ENCODE measurements at places on chromosomes 13 and 19.

DNA sequence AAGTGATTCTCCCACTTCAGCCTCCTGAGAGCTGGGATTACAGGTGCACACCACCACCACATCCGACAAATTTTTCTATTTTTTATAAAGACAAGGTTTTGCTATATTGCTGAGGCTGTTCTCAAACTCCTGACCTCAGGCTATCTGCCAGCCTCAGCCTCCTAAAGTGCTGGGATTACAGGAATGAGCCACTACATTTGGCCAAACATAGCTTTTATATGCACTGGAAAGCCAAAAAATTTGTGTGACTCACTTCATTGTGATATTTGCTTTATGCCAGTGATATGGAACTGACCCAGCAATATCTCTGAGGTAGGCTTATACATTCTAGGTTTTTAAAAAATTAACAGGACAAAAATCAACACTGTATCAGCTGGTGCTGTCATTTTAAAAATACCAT is 26.8 kb upstream of the ACOD1 start:
- no peak for DNase-seq

DNA sequence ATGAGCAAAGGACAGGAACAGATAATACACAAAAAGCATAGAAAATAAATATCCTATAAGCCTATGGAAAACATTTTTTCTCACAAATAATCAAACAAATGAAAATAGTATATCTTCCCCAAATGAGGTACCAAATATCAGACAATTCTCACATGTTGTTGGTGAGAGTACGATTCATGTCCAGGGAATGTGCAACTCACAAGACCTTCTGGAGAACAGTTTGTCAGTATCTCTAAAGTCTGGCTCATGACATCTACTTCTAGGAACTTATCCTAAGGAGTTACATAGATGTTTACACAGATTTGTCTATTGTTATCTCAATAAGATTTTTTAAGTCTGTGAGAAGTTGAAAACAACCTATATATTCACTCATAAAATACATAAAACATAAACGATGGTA is 80.3 kb upstream of the ARHGEF7 start:
- no peak for DNase-seq

DNA sequence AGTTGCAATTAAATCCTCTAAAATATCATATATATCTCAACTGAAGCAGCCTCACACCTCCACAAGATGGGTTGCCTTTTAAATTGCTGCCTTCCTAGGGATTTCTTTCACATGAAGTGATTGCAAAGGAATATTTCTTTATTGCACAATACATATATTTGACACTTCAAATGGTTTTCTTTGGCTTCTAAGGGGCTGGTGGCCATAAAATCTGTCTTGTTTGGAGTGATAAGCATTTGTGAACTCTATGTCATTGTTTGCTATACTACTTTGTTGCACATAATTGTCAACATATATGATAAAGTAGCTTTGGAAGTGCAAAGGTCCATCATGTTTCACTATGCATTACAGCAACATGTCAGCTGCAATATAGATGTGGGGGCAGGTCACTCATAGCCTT is 2380.9 kb downstream of the PCDH9 start:
- DNase-seq = no peak

GRCh38 chr13:24744247-24744646 is 19.7 kb upstream of the RNF17 start:
- no peak for DNase-seq

DNA sequence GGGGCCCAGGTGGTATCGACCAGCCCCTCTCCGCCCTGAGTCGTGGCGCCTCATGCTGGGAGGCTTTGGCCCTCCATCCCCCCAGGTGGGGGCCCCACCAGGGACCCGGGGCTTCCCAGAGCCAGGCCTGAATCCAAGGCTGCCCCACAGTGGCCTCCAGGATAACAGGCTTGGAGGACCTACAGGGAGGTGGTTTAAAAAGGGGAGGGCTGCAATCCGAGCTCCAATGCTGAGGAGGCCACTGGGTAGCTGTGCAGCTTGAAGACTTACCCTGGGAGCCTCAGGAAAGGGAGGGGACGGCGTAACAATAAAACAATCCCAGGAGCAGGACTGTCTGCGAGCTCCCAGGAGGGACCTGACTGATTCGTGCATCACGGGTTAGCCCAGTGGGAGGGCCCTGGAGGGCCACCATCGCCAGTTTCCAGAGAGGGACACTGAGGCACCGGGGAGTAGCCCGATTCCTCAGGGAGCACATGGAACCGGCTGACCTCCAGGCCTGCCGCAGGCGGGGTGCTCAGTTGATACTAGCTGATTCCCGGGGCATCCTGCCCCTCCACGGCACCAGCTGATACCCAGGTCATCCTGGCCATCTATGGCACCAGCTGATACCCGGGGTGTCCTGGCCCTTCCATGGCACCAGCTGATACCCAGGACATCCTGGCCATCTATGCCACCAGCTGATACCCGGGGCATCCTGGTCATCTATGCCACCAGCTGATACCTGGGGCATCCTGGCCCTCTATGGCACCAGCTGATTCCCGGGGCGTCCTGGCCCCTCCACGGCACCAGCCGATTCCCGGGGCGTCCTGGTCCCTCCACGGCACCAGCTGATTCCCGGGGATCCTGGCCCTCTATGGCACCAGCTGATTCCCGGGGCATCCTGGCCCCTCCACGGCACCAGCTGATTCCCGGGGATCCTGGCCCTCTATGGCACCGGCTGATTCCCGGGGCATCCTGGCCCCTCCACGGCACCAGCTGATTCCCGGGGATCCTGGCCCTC is 3.7 kb upstream of the C2CD4C start:
- DNase-seq = peak; percentile 44

DNA sequence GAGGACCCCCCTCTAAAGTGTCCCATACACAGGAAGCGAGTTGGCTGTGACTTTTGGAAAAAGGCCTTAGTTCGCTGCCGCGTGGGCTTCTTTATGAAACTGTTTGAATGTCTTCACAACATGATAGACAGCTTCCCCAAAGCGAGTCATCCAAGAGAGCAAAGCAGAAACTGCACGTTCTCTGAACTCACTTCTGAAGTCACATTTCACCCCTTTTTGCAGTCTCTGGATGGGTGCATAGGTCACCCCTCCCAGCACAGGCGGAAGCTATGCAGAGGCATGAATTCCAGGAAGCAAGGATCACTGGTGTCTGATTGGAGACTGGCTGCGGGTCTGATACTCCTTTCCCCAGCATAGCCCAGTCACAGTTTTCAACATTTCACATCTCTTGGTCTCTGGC is 10.6 kb downstream of the GPI start:
- no peak for DNase-seq

DNA sequence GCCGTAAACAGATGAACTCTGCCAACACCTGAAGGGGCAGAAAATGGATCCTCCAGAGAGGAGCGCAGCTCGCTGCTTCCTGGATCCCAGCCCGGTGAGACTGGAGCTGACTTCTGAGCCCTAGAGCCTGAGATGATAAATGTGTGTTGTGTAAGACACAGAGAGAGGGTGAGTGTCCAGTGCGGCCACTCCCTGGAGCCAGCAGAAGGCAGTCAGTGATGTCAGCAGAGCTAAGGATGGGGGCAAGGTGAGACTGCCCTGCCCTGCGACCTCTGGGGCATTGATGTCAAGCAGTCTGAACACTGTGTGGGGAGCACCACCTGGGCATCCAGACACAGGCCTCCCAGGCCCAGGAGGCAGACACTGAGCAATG is 9.7 kb upstream of the SLC35E1 start:
- DNase-seq = no peak

DNA sequence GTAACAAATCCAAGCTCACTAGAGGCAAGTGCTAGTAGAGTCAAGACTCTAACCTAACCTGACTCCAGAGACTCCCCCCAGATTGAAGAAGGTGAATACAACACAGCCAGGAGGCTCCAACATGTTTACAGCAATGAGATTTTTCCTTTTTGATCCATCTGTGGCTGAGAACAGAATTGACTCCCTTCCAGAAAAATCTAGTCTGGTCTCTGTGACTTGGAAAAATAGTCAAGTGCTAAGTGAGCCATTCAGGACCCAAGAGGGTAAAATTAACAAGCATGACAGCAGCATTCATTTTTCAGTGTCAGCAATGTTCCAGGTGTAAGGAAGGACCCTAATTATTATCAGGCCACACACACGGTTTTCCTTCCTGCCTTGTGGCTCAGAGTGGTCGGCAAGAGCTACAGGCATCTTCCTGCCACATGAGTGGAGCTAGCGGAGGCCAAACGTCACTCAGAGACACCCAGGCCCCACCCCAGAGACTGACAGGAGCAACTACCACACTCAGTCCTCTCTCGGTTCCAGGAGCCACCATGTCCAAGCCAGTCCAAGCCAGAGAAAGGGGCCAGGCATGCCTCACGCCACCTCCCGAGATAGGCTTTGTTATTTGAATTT is 395.1 kb downstream of the FOXO1 start:
- DNase-seq = no peak

- no peak for DNase-seq
Measured at GRCh38 chr13:43054803-43055802, 31.7 kb downstream of the DNAJC15 start.

- DNase-seq = peak; percentile 2
Measured at GRCh38 chr13:53513226-53513625, 484.6 kb downstream of the OLFM4 start.

GRCh38 chr13:51645154-51645650 is 60.9 kb downstream of the WDFY2 start:
- DNase-seq = no peak

GRCh38 chr13:112428704-112429103 is 52.5 kb downstream of the SPACA7 start:
- DNase-seq = no peak

- no peak for DNase-seq
Measured at GRCh38 chr19:47186446-47187334, 44.3 kb downstream of the BBC3 start.

DNA sequence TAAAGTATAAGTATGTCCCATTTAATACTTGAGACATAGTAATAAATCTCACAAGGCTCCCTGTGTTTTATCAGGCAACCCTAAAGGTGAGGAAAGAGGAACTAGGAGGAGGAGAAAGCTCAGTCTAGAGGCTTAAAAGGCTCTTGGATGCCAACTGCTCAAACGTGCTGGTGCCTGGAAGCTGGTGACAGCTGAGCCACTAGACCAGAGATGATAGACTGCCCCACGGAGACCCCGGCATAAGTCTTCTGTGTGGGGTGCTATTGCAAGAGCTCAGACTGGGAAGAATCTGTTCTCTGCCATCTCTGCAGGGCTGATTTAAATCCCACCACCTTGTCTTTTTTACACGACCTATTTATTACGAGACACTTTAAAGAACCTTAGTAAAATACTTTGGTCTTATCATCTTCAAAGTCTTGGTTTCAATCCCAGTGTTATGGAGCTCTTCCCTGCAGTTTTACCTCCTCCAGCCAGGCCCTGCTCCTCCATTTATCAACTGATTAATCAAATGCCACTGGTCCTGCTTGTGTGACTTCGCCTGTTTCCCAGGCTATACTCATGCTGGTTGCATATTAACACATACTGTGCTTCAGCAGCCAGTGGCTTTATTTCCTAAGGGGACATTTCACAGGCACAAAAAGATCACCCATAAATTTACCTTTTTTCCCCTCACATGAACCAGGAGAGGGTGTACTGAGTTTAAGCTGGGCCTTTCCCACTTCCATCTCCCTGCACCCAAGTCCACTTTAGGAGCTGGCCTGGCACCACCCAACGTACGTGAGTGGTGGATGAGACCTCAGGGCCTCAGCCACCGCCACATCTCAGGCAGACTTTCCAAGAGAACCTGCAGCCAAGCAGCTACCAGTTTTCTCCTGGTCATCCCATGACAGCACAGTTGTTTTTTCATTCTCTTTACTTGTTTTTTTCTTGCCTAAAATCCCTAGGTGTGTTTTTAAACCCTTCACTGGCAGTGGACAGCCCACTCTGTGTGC is 7.8 kb upstream of the ATP12A start:
- DNase-seq = no peak

DNA sequence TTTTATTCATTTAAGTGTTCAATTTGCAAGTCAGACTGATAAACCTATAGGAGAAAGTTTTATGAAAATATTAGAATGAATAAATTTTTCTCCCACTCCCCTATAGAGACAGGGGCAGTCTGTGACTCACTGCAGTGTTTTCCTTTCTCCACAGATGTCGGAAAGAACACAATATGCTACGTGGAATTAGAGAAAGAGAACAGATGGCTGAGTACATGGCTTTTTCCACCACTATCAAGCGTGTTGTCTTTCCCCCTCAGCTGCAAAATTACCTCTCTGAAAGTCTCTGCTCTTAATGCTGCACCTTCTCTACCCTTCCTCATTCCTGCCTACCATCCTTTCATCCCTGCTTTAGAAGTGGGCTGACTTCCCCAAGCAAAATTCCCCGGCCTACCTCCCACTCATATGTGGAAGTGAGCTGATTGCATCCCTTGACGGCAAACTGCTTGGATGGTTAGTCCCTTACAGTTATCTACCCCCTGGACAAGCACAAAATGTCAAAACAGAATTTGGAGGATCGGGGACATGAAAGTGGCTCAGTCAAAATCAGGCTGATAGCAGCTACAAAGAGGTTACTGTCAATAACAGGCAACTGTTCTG is 30.0 kb downstream of the FLT1 start:
- no peak for DNase-seq

GRCh38 chr13:26502826-26503225 is 54.7 kb upstream of the WASF3 start:
- no peak for DNase-seq

DNA sequence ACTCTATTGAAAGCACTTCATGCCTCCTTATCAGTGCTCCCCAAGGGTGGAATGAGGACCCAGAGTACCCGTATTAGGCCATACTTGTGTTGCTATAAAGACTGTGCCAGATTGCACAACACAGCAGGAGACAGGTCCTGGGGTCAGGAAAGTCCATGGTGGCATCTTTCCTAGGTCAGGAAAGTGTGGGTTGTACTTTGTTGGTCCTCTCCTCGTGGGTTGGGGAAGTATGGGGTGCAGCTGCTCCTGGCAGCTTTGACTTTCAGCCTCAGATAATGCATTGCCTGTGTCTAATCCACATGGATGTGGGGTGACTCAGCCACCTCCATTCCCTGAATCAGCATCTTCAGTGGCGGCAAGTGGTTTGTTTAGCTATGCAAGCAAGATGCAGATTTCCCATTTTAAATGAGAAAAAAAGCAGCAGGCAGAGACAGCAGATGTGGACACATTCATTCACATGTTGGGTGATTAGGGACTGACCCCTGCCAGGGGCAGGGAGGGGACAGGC is 8.4 kb upstream of the CYP2B6 start:
- DNase-seq = no peak

GRCh38 chr19:14019100-14019499 is 8.8 kb upstream of the RLN3 start:
- DNase-seq = no peak

GRCh38 chr19:46863818-46864629 is 3.2 kb downstream of the ARHGAP35 start:
- DNase-seq = no peak

- DNase-seq = no peak
Measured at GRCh38 chr19:11198769-11199424, 1.6 kb upstream of the KANK2 start.

Measured in NCI-H2107 (cell line).